ENCODE measurements at places on chromosomes 13 and 19.

GRCh38 chr19:31261019-31261602, 88.1 kb downstream of the TSHZ3 start:
- DNase-seq: no peak

DNA sequence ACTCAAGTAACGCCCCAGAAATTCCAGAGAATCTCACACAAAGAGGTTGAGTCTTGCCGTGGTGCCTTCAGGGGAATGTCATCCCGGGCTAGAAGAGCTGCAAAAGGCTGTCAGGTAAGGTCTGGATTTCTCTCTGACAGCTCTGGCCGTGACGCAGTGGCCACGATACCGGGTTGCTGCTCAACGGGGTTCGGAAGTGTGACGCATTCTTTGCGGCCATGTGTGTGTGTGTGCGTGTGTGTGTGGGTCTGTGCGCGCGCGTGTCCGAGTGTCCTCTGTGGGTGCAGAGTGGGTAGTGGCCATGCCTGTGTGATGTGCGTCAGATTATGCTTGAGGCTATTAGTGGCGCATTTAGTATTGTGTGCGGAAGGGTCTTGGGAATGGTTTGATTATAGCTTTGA, 306 bp downstream of the ZNF540 start:
- no peak for DNase-seq

- no peak for DNase-seq
These were observed 72.1 kb downstream of the KATNAL1 start for GRCh38 chr13:30235216-30235615.

DNA sequence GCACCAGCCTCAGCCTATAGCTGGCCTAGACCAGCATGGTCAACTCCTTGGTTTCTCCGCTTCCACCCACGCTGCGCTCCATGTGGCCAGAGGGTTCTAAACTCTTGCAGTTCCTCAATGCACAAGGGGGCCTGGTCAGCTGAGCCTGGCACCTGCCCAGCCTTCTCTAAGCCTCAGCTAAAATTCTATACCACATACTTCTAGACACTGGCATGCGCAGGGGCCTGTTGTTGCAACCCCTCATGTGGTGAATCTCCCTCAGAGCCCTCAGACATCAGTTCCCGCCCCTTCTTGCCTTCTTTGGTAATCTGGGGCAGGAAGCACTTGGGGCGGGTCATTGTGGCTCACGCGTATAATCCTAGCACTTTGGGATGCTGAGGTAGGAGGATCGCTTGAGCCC, 19.7 kb upstream of the LDLR start:
- DNase-seq: no peak

DNA sequence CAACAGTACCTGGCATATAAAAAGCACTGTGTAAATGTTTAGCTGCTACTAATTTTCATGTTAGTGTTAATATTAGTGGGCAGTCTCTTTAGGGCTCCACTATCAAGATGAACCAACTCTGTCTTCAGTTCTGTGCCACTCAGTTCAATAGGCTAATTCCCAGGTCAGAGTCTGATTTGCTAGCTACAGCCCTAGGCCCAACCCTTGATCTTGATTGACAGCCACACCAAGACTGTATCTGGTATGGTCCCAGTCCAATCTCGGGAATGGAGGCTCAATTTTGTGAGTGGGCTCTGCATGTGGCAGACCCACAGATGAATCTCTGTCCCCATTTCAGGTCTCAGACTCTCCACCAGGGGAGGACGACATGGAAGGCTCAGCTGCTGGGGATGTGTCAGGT, 46.1 kb downstream of the MAP4K1 start:
- DNase-seq: no peak

- DNase-seq: no peak
These were observed 1.4 kb downstream of the MYCBP2 start for GRCh38 chr13:77325371-77325980.

- peak; percentile 7 for DNase-seq
These were observed 1544.6 kb downstream of the OLFM4 start for GRCh38 chr13:54573186-54573585.

DNA sequence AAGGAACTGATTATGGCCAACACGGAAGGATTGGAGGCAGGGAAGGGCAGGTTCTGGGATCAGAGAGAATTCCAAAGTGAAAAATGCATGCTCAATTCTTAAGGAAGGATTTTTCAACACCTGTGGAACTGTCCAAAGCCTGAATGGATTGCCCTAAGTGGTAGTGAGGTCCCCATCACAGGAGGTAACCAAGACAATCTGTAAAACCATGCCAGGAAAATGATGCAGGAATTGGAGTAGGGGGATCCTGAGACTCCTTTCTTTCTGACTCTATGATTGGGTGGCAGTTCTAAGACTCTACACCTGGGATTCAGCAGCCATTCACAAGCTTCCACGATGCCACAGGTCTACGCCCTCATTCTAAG, 56.5 kb upstream of the ZNRF4 start:
- no peak for DNase-seq

GRCh38 chr13:27905650-27906049, 14.2 kb upstream of the PDX1 start:
- DNase-seq: no peak

All from iPS-NIHi11 (cell line).